Tibial artery (tissue), 4 donors: ENCODE measurements at places on chromosomes 12 and 14.

GRCh38 chr12:2267703-2268470 is 215.1 kb downstream of the CACNA1C start:
- DNase-seq: peak; percentile 84
- H3K27ac ChIP-seq: peak overlapping the region; percentile 73
- H3K27me3 ChIP-seq: no peaks in the 10 kb centered on the region
- no peaks in the 10 kb centered on the region for H3K36me3 ChIP-seq

DNA sequence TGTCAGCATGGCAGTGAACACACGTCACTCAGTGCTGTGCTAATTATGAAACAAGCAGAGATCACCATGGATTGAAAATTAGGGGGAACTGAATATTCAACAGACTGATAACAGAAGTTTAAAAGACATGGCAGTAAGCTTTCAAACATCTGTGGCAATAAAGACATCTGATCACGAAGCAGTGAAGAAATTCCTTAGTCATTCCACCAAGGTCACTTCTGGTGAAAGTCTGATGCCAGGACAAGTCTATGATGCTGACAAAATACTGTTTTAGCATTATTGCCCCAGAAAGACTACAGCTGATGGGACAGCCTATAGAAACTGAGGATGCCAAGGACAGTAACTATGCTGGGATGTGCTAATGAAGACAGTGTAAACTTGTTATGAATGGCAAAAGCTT is 126.9 kb upstream of the RBM19 start:
- no peaks in the 10 kb centered on the region for H3K36me3 ChIP-seq
- no peaks in the 10 kb centered on the region for H3K4me1 ChIP-seq
- H3K27ac ChIP-seq: no peak overlapping the region
- H3K27me3 ChIP-seq: no peaks in the 10 kb centered on the region
- DNase-seq: no peak
- H3K4me3 ChIP-seq: no peak overlapping the region

GRCh38 chr14:61262082-61262481 is 19.1 kb downstream of the TMEM30B start:
- H3K27ac ChIP-seq: peak overlapping the region; percentile 36
- DNase-seq: no peak
- H3K36me3 ChIP-seq: no peaks in the 10 kb centered on the region
- H3K4me3 ChIP-seq: no peak overlapping the region
- no peaks in the 10 kb centered on the region for H3K4me1 ChIP-seq

- DNase-seq: no peak
- peaks cover 28% of the 10 kb centered on the region for H3K4me1 ChIP-seq
- H3K27me3 ChIP-seq: no peaks in the 10 kb centered on the region
- H3K36me3 ChIP-seq: no peaks in the 10 kb centered on the region
Measured at GRCh38 chr14:78967111-78967809, 797.1 kb downstream of the NRXN3 start.

DNA sequence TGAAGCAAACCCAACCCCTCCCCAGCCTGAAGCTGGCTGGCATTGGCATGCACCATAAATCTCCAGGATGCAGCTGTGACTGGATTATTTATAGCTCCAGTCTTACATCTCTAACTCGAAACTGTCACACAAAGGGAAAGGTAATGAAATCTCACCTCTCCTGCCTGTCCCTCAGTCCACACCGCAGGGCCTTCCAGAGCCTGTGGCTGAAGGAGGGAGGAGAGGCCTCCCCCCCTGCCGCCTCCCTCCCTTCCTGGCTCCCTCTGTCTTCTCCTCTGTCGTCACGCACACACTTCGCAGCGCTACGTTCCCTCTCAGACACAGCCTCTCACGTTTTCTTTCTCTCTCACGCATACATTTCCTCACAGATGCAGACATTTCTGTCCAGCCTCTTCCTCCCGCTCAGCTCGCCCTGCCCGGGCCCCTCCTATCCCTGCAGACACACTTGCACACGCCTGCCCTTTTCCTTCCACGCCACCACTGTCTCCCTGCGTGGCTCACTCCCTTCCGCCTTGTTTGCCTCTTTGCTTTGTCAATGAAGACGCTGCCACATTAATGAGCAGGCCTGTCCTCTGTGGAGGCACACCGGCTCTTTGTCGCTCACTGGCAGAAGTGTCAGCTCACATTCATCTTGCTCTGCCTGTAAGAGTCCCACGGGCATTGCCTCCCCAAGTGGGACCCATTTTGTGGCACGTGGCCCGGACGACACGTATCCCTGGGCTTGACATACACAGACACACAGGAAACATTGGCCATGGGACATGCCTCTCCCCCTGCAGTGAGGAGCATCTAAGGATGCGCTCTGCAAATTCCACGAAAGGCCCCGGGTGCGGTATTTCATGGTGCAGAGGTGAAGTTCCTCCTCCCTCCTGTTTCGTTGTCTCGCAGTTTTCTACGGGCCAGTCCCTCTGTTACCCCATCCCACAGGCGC is 27.9 kb downstream of the IRF2BPL start:
- H3K27me3 ChIP-seq: no peaks in the 10 kb centered on the region
- no peaks in the 10 kb centered on the region for H3K4me1 ChIP-seq
- no peaks in the 10 kb centered on the region for H3K36me3 ChIP-seq

DNA sequence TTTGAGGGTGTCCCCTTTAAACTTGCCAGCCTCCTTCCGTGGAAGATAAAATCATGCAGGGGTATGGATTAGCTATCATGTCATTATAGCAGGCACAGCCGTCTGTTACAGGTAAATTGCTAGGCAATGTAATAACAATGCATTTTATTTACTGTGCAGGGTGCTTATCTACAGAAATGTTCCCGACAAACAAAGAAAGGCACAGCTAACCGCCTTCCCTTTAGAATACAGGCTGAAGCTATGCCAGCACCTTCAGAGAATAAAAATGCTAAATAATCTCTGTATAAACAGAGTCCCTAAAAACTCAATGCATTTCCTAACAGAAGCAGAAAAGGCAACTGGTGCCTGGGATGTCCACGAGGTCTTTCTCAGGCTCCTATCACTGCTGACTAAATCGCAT is 239.2 kb downstream of the SPTSSA start:
- no peaks in the 10 kb centered on the region for H3K36me3 ChIP-seq
- DNase-seq: no peak
- H3K4me3 ChIP-seq: no peak overlapping the region
- no peaks in the 10 kb centered on the region for H3K27me3 ChIP-seq

- H3K27ac ChIP-seq: no peak overlapping the region
- DNase-seq: no peak
- peaks cover 42% of the 10 kb centered on the region for H3K36me3 ChIP-seq
- no peaks in the 10 kb centered on the region for H3K4me1 ChIP-seq
Measured at GRCh38 chr14:88592031-88592430, 29.2 kb downstream of the ZC3H14 start.

- no peaks in the 10 kb centered on the region for H3K27me3 ChIP-seq
- no peak overlapping the region for H3K27ac ChIP-seq
- H3K36me3 ChIP-seq: no peaks in the 10 kb centered on the region
- H3K4me3 ChIP-seq: no peak overlapping the region
- DNase-seq: no peak
Measured at GRCh38 chr14:44453433-44454171, 53.5 kb downstream of the FSCB start.

- peak overlapping the region; percentile 29 for H3K4me3 ChIP-seq
- peak; percentile 50 for DNase-seq
- H3K4me1 ChIP-seq: peaks cover 7% of the 10 kb centered on the region
- no peak overlapping the region for H3K27ac ChIP-seq
- no peaks in the 10 kb centered on the region for H3K36me3 ChIP-seq
Measured at GRCh38 chr12:34218193-34219045, 196.1 kb downstream of the ALG10 start.
